ENCODE measurements at places on chromosomes 7 and 10.

DNA sequence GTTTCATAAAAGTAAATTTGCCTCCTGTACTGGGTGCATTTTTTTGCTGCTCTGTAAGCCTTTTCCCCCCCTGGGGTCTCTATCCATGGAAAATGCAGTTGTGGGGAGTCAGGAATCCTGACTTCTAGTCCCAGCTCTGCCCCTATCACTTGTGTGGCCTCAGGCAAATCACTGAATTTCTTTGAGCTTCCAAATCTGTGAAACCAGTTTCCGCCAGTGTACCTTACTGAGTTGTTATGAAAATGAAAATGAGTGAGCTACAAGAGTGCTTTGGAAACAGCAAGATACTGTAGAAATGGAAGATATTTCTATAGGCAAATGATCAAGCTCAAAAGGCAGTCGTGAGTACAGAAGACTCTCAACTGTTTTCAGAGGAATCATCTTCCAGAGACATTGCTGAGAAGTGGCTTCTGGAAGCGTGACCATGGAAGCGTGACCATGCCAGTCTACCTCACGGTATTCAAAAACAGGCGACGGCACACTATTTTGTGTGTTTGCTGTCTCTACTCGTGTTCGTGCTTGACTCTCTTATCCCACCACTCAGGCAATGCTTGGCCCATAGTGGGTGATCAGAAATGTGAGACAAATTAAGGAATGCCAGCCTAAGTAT lies 107.4 kb downstream of the ATXN7L1 start:
- DNase-seq, result no peak

DNA sequence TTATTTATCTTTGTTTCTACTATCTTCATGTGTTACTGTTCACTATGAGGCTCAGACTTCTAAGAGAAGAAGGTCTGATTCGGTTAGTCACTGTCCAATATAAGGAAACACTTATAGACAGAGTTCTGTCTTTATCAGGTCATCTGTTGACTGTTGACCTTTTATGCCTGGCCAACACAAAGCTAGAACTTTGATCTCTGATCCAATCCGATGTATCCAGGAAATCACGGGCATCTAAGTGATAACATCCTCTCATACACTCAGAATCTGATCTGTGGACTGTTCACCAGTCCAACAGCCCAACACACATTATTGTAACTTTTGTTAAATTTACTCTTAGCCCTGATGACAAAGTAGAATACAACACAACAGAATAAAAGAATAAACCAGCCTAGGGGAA lies 114.6 kb downstream of the SRI start:
- no peak for DNase-seq

GRCh38 chr7:31958226-31958625 lies 112.0 kb downstream of the PDE1C start:
- no peak for DNase-seq

DNA sequence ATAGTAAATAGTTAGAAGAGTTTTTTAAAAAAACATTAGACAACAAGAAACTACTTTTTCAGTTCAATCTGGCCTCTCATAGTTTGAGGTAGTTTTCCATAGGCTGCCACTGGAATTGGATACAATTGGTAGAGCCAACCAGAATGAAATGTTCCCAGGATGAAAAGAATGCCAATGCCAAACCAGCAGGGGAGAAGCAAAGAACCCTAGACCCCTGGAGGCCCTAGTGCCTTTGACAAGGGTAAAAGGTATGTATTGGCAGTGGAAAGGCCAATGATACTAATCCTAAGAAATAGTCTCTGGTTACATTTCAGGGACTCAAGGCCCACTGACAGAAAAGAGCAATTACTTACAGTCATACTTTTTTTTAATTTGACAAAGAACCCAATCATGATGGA lies 77.4 kb upstream of the SEM1 start:
- DNase-seq, result no peak

- DNase-seq, result no peak
Measured at GRCh38 chr7:105269397-105269796, 119.3 kb downstream of the SRPK2 start.

DNA sequence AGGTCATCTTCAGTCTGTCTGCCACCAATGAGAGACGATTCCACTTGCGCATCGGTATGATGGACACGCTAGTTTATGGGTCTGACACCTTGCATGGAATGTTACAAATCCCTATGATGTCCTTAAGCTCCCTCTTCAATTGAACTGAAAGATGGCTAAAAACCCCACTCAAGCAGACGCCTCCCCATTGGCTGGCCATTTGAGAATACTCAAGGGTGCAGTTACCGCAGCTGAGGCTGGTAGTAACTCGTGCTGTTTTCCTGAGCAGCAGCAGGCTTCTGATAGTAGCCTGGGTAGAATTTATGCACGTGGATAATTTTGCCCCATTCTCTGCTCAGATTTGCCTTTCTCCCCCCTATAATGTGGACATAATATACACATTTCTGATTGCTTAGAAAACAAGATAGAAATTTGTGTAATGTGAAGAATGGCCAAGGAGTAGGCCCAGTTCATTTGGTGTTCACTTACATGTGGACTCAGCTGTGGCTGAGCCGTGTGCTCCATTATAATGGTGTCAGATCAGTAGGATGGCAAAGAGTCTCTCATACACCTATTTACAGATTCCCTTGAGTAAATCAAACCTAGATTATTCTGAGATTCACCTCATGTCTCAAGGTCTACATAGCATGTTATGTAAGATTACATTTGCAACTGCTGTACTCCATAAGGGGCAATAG lies 142.8 kb downstream of the HIBADH start:
- no peak for DNase-seq

- no peak for DNase-seq
Measured at GRCh38 chr7:12518920-12519681, 51.4 kb upstream of the SCIN start.

DNA sequence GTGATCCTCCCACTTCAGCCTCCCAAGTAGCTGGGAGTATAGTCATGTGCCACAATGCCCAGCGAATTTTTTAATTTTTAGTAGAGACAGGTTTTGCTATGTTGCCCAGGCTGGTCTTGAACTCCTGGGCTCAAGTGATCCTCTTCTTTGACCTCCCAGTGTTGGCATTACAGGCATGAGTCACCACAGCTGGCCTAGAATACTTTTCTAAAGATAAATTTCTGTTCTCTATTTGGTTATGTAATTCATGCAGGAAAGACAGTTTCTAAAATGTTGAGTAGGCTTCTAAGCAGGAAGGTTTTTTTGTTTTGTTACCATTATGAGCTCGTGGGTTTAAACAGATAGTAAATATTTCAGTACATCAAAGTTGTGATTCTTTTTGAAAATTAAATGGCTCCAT lies 5.0 kb downstream of the RBAK start:
- DNase-seq, result no peak

DNA sequence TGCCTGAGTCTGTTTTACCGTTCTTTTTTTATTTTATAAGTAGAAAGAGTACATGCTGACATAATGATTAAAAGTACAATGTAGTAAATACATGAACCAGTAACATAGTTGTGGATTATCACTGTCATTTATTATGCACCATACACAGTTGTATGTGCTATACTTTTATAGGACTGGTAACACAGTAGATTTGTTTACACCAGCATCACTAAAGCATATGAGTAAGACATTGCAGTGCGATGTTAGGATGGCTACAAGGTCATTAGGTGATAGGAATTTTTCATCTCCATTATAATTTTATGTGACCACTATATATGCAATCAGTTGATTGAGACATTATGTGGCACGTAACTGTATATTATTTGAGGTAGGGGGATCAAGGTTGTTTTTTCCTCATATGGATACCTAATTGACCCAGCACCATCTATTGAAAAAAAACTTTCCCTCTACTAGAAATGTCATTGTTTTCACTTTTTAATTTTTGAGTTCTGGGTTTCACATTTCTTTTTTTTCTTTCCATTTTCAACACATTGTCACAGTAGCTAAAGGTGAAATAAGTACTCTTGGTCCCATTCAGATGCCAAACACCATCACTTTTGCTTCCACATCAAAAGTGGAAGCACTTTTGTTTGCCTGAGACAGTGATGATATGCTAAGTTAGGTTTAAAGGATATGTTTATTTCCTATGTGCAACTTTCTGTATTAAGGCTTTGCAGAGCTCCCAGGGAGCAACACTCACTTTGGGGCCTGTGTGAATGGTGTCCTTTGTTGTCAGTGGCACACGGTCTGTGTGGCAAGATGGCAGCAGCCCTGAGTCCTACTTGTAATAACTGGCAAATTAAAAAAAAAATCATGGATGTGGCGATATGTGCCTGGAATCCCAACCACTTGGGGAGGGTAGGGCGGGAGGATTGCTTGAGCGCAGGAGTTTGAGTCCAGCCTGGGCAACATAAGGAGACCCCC lies 17.1 kb downstream of the UBE2D1 start:
- DNase-seq, result no peak

- no peak for DNase-seq
Measured at GRCh38 chr7:48355346-48355745, 184.1 kb downstream of the ABCA13 start.

GRCh38 chr7:120684463-120684862 lies 173.5 kb downstream of the TSPAN12 start:
- DNase-seq, result no peak

- no peak for DNase-seq
Measured at GRCh38 chr10:12252882-12253546, 57.0 kb downstream of the CDC123 start.

- no peak for DNase-seq
Measured at GRCh38 chr10:88243836-88244730, 339.0 kb downstream of the RNLS start.

DNA sequence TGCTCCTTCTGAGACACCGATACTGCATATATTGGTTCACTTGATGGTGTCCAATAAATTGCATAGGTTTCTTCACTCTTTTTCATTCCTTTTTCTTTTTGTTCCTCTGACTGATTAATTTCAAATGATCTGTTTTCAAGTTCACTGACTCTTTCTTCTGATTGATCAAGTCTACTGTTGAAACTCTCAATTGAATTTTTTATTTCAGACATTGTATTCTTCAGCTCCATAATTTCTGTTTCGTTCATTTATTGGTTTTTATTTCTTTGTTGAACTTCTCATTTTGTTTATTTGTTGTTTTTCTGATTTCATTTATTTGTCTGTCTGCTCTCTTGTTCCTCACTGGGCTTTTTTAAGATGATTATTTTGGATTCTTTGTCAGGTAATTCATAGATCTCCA lies 13.6 kb downstream of the CASP7 start:
- no peak for DNase-seq

DNA sequence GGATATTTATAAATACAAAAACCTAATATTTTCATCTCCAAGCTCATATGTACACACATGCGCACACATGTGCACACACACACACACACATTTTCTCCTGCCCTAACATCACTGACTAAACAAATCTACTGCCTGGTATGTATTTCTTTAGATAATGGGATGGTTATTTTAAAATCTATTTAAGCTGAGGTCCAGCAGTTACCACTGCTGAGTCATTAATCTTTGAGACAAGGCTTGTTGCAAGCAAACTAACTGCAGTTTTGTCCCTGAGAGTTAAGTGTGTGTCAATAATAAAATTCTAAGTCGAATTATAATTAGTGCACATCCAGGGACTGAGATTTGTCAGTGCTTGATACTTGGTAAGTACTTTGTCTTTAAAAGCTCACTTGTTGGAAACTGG lies 135.1 kb downstream of the VPS50 start:
- no peak for DNase-seq

- DNase-seq, result no peak
Measured at GRCh38 chr7:47271749-47272148, 310.2 kb downstream of the TNS3 start.

- no peak for DNase-seq
Measured at GRCh38 chr7:105805447-105806019, 70.9 kb downstream of the ATXN7L1 start.

- no peak for DNase-seq
Measured at GRCh38 chr10:114403541-114404161, 651 bp downstream of the AFAP1L2 start.

GRCh38 chr7:157669768-157670351 lies 333.1 kb downstream of the DNAJB6 start:
- DNase-seq, result no peak

- no peak for DNase-seq
Measured at GRCh38 chr7:620056-620455, 100.4 kb upstream of the PDGFA start.

- DNase-seq, result peak; percentile 87
Measured at GRCh38 chr7:138738551-138739335, 37.6 kb upstream of the SVOPL start.

DNA sequence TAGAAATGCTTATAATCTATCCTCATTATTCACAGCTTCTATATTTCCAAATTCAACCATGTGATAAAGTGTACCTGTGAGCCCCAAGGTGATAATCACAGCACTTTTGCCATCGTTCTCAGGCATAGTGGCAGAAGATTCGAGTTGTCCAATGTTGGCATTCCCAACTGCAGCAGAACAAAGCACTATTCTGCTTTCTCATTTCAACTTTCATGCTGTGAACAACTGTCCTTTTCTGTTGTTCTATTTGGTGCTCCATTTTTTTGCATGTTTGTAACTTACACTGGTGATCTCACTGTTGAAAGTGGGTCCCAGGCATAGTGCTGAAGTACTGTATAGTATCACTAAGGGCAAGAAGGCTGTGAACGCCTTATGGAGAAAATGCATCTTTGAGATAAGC lies 438.2 kb downstream of the PAXIP1 start:
- DNase-seq, result no peak

- DNase-seq, result no peak
Measured at GRCh38 chr7:509426-510130, 10.1 kb downstream of the PDGFA start.

DNA sequence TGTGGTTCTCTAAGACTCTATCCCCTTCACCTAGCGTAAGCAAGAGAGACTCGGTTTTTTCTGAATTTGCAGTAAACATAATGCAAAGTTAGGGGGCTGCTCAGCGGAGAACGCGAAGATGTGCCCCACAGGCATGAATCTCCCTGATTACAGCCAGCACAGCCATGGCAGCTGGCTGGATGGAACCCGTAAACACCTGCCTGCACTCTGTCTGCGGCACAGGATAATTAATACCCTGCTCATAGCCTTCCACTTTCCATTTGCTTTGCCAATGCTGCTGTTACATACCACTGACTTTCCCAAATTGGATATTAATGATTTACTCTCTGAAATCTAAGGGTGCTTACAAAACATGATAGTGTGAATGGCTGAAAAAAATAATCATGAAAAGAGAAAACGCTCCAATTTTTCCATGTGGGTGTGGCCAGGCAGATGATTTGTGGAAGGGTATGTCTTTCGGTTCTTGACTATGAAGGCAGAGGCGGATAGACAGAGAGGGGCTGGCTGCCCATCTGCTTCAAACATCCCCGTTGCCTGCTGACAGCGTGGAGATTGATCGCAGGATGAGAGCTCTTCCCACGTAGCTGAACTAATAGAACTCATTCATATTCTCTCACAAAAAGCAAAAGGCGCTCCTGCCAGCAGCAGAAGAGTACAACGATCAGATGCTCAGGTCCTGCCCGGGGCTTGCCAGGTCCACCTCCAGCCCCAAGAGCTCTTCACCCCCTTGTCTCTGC lies 193.2 kb upstream of the GHITM start:
- peak; percentile 5 for DNase-seq

GRCh38 chr7:94418851-94419250 lies 24.2 kb downstream of the COL1A2 start:
- no peak for DNase-seq

GRCh38 chr7:108613949-108614381 lies 44.3 kb downstream of the DNAJB9 start:
- no peak for DNase-seq

All from NCI-H2227 treated with DMSO at 0.1 percent for 48 hours (cell line).